ENCODE measurements at places on chromosomes 2 and 18.
A peak's percentile ranks its signal among the peaks of the same experiment; 100 is the strongest.

- peak; percentile 4 for DNase-seq
These were observed 180.5 kb downstream of the DIS3L2 start for GRCh38 chr2:232142049-232142448.

DNA sequence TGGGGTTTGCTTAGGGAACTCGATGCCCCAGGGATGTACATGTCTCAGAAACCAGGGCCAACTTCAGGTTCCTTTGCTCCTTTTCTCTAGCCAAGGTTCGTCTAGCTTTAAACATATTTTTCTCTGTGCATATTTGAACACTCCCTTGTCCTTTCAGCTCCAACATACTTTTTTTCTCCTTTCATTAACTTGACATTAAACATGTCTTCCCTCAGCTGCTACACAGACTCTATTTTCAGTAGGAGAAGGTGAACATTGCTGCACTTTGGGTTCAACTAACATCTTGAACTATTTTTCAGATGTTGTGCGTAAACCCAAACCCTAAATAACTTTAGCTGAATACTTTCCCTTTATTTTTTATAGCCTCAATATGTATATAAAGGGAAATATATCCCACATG, 212.9 kb downstream of the MTX2 start:
- no peak for DNase-seq

GRCh38 chr2:157459486-157459885, 15.6 kb upstream of the CYTIP start:
- no peak for DNase-seq

DNA sequence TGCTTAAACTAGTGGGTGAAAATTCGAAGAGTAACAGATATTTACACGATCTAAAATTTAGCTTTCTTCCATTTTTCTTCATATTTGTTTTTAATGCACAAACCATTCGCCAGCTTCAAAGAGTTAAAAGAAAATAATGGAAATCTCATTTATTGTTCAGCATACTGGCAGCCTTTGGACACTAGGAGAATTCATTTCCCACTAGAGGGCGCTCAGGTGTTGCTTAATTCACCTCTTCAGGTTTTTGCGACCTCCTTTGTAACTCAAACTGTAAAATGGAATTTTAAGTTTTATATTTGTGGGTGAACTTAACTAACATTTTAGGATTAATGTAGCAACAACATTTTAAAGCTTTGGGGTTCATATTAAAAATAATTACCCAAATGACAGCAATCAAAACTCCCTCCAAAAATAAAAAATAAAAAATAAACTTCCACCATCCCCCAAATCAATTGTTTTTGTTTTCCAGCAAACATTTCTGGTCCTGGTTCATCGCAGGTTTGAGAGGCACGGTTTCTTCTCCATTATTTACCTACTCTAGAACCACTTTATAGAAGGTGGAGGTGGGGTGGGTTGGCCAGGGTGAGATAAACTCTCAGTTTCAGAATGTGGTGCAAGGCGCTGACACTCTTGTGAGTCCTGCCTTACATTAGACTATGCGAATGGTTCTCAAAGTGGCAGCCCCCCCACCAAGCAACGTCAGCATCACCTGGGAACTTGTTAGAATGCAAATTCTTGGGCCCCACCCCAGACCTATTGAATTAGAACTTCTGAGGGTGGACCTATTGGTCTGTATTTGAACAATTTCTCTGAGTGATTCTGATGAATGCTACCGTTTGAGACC, 24.7 kb upstream of the PNPT1 start:
- no peak for DNase-seq

- DNase-seq: no peak
These were observed at the start of gene FLACC1 for GRCh38 chr2:201357221-201357620. Gene FLACC1, minus strand, starts transcription at chr2:201357345. Its CDS starts 5,941 bp downstream, at chr2:201351404.

- DNase-seq: no peak
These were observed 509.7 kb upstream of the MYT1L start for GRCh38 chr2:2840681-2841300.

GRCh38 chr18:56127322-56128099, 510.9 kb downstream of the TXNL1 start:
- DNase-seq: no peak

- DNase-seq: no peak
These were observed 134.9 kb downstream of the ZBTB7C start for GRCh38 chr18:48274301-48274700.

DNA sequence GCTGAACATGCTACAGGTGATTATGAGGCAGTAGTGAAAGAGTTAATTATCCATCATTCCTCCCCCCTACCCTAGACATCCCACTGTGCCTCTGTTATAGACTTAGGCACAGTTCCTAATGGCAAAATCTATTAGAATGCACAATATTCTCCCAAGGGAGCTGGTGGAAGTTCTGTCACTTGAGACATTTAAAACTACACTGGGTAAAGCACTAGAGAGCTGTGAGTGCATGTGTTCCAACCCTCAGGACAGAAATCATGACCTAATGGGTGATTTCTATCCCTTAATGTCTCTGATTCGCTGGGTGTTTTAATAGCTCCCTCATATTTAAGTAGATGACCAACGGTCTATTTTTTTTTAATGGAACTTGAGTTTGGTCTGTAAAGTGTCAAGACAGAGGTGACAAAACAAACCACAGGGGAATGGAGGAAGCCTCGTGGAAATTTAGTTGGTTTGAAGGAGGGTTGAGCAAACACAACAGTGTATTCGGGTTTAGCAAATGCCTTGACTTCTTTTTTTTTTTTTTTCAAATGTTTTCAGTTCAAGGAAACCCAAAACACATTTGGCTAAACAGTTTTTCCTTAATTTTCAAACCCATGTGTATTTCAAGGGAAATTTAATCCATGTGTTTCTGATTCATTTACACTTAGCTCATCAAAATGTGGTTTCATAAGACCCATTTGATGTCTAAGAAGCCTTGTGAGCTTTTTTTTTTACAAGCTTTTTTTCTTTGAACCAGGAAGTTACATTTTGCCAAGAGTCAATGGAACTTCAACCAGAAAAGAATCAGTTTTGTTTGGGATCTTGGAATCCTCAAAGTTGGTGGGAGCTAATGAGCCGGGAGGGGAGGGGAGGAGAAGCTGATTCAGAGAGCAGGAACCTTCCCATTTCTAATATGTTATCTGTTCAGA, 665.1 kb upstream of the ZEB2 start:
- no peak for DNase-seq

DNA sequence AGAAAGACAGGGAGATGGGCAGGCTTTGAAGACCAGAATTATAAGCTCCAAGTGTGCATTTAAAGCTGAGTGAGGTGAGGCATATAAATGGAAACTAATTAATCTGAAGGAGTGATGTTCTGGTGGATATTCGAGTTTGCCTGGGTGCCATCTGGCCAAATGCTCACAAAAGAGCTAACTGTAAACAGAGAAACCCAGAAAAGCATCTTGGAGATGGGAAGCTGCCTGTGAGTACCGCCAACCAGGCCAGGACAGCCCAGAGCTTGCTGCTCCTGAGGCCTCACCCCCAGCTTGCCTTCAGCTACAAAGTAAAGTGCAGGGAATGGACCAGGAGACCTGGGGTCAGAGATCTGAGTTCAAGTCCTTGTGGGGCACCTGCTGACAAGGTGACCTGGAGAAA, 446.1 kb upstream of the MYT1L start:
- DNase-seq: no peak

GRCh38 chr2:65834771-65835475, 402.5 kb upstream of the SPRED2 start:
- no peak for DNase-seq

DNA sequence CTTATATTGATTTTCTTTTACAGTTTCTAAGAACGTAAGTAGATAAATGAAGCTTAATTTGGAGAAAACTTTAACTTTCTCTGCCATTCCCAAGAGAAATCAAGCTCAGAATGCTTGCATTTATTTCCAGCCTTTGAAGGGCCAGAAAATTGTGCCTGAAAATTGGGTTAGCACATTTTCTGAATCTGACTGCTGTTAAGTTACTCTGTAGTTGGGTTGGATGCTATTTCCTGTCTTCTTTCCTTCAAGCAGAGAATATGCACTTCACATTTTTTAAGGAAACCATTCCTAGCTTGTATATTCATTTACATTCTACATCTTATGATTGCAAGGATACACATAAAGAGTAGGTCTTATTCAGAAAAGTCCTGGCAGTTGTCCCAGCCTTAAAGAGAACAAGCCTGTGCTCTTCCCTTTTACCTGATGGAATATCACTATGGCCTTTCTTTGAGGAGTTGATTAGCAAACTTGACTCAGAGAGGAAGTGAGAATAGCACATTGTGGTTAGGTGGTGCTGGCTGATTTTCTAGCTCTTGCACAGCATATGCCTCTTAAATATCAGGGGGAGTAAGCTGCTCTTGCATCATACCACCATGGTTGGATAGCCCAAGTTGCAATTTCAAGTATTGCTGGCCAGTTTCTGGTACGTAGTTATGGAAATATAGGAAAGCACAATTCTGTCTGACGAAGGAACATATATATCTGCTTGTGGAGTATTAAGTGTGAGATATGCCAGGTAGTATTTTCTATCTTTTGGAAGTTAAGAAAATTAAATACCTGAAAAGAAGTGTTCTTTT, 133.7 kb downstream of the COMMD1 start:
- DNase-seq: no peak

DNA sequence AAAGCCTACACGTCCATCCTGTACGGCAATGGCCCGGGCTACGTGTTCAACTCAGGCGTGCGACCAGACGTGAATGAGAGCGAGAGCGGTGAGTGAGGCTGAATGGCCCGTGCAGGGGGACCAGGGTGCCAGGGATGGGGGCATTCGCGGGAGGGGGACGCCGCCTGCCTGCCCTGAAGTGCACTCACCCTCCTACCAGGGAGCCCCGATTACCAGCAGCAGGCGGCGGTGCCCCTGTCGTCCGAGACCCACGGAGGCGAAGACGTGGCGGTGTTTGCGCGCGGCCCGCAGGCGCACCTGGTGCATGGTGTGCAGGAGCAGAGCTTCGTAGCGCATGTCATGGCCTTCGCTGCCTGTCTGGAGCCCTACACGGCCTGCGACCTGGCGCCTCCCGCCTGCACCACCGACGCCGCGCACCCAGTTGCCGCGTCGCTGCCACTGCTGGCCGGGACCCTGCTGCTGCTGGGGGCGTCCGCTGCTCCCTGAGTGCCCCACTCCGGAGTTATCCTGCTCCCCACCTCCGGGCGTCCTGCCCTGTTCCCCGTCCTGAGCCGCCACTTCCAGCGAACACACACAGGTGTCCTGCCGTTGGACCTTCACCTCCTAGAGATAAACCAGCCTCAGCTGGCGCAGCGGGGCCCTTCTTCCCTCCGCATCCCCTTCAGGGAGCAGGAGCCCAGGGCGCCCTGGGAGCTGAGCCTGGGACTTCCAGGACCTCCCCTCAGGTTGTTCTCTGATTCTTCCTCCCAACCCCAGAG, 2.9 kb downstream of the ALPI start:
- no peak for DNase-seq

All from activated naive CD4-positive, alpha-beta T cell (primary cell).